ENCODE measurements at places on chromosomes 6 and 20.

GRCh38 chr6:82066991-82067411 is 180.5 kb downstream of the IBTK start:
- no peak for DNase-seq

- no peak for DNase-seq
Measured at GRCh38 chr6:15495375-15495901, 167.4 kb downstream of the DTNBP1 start.

- no peak for DNase-seq
Measured at GRCh38 chr20:22802296-22802695, 217.9 kb upstream of the FOXA2 start.

- no peak for DNase-seq
Measured at GRCh38 chr6:43547222-43547621, 28.6 kb downstream of the XPO5 start.

- no peak for DNase-seq
Measured at GRCh38 chr20:58246346-58246745, 17.9 kb upstream of the ANKRD60 start.

GRCh38 chr20:22214296-22214695 is 370.1 kb downstream of the FOXA2 start:
- DNase-seq: no peak

DNA sequence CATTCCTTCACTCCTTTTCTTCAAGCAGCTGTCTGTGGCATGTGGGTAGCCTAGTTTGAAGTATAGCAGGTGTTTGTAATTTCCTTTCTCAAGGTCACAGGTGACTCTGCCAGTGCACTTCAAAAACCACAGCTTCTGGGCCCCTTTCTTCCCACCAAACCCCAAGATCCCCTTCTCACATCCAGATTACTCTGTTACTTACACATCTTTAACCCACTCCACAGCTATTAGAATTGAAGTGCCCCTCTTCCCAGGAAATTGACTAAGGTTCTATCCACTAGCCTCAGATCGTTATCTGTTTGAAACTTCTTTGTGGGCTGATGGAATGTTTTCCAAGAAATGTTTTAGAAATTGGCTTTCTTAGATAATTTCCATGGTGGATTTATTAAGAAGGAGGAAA is 150.8 kb downstream of the AHI1 start:
- DNase-seq: no peak

DNA sequence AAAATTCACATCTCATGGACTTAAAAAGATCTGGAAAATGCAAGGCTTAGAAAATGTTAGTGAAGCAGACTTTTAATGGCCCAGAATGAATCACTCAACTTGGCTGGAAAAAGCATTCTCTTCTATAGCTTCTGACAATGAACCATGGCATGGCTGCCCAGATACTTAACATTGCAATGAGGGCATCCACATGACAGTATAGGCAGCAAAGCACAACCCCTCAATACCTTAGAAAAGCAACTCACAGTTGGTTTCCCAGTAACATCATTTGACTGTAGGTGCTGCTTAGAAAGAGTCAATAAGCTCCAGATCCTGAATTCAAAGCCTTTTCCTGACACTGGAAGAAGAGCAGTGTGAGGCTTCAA is 155.8 kb downstream of the EYA4 start:
- DNase-seq: no peak

DNA sequence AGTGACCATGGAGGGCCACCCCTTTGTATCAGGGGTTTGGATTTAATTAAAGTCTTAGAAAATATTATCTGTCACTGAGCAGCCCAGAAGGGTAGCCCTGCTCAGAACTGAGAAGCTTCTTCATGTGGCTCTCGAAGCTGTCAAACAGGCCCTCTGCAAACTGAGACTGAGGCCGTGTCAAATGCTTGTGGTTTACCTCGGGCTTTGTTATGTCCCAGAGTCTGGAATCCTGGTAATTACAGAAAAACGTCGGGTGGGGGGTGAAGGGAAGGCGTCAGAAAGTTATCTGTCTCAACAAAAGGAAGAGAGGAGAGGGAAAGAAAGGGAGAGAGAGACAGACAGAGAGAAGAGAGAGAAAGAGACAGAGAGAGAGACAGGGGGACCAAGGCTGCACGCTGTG is 200.8 kb downstream of the BMP7 start:
- no peak for DNase-seq

DNA sequence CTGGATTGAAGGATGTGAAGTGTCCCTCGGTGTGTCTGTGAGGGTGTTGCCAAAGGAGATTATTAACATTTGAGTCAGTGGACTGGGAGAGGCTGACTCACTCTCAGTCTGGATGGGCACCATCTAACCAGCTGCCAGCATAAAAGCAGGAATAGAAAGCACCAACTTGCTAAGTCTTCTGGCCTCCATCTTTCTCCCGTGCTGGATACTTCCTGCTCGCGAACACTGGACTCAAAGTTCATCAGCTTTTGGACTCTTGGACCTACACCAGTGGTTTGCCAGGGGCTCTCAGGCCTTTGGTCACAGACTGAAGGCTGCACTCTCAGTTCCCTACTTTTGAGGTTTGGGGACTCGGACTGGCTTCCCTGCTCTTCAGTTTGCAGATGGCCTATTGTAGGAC is 220.3 kb upstream of the LRFN2 start:
- DNase-seq: no peak

DNA sequence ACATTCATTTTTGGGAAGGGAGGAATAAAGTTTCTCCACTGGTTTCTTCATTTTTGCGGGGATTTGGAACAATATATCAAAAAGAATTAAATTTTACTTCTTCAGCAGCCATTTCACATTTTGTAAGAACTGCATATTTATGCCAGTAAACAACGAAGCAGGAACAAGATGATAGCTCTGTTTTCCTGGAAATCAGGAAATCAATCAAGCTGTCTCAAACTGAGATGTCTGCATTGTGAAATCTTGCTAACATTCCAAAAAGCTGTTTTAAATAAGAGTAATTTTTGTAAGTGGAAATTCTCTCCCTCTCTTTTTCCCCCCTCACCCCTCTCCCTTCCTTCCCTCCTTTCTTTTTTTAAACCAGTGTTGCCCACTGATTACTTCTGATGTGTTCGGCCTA is 20.0 kb downstream of the MAPK13 start:
- DNase-seq: no peak

DNA sequence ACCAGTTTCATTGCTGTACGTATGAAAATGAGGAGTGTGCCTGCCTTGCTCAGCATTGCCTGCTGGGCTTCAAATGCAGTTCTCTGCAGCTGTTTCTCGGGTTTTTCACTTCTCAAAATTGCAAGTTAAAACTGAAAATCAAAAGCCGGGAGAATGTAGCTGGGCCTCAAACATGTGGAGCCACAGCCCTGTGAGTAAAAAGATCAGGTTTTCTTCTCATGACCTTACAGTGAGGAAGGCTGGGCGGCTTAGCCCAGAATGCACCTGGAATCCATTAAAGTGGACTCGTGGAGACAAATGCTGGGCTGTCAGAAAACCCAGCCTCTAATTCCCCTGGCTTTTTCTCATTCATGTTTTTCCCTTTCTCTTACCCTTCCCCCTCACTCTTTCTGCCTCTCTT is 34.4 kb downstream of the DSE start:
- DNase-seq: no peak

DNA sequence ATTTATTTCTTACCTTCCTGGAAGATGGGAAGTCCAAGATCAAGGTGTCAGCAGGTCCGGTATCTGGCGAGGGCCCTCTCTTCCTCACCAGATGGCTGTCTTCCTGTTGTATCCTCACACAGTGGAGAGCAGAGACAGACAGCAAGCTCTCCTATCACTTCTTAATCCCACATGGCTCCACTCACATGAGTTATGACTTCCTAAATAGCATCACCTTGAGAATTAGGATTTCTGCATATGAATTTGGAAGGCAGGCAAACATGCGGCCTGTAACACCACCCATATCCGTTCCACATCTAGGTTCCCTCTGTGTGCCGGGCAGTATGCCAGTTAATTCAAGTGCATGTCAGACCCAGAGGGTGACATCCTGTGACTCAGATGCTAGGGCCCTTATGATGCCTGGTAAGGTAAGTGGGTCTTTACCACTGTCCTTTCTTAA is 2.1 kb downstream of the RAET1E start:
- no peak for DNase-seq

DNA sequence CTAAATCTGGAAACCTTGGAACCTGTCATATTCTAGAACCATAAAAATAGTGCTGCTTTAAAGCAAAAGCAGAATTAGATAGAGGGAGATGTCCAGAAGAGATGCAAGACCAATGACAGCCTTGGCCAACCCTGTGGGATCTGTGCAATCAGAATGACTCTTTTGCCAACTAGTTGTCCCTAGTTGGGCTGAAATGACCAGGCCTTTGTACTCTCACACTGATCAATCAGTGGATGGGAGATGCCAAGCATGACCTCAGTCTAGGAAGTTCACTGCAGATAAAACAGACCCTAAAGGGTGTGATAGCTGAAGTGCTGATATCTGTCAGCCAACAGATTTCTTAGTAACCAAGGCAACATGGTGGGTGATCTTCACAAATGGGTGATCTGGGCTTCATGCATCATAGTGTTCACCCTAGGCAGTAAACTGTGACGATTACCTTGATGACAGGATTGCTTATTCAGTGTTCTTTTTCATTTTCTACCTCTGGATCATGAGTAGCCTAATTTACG is 52.1 kb downstream of the BCKDHB start:
- DNase-seq: no peak

DNA sequence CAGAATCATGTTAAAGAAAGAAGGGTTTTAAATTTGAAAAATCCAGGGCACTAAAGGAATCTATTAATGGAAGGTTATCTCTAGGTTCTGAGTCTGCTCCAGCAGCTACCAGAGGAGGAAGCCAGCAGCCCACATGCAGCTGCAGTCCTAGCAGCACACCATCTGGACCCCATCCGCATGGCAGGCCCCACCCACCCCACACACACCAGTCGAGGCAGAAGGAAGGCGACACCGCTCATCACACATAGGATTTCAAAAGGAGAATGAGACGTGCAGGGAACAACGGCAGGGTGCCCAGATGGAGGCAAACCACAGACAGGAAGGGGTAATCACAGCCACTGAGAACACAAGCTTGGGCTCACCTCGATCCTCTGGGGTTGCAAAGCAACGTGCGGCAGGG is 78.9 kb downstream of the GINS1 start:
- no peak for DNase-seq

DNA sequence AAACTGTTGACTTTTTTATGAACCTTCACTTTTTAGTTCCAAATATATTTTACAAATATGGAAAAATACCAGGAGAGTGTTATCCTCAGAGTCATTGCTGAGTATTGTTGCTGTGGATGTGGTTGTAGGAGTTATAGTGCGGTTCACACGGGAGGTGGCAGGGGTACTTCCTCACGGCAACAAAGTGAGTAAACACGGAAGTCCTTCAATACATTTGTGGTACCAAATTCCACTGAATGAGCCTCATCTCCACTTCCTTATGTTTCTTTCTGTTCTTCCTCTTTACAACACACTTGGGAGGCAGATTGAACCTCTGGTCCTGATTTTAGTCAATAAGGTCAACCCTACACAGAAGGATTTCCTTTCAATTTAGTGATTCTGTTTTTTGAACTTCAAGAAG is 371.8 kb downstream of the BTBD3 start:
- DNase-seq: no peak

DNA sequence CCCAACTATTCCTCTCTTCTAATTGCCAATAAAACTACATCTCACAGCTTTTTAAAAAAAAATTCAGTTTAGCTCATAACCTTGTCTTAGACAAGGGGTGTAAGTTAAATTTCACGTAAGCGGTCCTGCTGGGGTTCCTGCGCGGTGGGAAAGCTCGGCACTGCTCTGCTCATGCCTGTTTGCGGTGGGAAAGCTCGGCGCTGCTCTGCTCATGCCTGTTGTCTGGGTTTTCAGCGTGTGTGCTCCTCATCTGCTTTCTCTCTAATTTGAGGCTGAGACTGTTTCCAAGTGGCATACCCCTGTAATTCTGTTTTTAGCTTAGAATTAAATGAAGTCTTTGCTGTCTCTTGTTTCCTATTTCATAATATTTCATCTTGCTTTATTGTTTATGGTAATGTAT is 18.6 kb downstream of the ARID1B start:
- no peak for DNase-seq

DNA sequence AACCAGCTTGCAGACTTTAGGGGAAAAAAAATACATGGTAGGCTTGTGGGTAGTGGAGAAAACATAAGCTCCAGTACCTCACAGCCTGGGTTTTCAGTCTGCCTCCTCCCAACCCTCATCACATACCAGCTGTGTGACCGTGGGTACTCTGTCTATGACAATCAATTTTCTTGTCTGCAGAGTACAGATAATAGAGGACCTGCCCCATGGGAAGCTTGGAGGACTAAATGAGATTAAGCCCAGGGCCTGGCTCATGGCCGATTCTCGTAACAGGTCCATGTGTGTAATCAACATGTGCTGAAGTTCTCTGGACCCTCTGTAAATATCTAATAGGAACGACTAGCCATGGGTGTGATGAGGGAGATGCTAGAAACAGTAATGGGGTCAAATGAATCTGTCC is 34.0 kb downstream of the NT5E start:
- DNase-seq: no peak
